ENCODE measurements at places on chromosomes 5 and 9.
A peak's percentile ranks its signal among the peaks of the same experiment; 100 is the strongest.

DNA sequence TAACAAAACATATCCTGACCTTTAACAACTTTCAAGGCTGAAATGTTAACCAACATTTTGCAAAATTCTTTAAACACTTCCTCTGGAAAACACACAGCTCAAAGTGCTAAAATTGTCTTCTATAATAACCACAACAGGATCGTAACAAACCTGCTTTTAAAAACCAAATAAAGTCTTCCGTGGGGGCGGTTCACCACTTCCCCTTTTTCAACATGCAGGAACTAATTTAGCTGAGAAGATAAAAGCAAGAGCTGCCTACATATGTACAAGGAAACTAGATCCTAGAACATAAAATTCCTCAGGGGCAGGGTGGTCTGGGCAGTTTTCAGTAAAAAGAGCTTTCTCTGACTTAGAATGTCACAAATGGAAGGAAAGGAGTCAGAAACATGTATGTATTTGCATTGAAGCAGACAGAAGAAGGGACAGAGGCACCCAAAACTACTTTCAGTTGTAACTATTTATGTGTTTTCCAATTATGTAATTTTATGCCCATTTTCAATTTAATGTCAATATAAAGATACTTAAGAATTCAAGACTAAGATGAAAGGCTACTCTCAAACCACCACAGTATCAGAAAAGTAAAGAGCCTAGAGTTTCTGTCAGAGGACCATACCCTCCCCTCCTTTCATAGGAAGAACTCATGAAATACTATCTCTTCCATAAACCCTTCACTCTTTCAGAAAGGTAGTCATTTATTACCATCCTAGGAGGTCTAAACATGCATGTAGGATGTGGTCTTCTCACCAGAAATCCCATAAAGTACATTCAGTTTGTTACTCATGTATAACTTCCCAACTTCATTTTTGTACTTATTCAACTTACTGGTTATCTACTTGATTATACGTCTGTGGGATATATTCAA lies 185.9 kb upstream of the RASA1 start:
- DNase-seq = peak; percentile 24

GRCh38 chr5:107565791-107566767 lies 104.7 kb downstream of the EFNA5 start:
- no peak for DNase-seq

DNA sequence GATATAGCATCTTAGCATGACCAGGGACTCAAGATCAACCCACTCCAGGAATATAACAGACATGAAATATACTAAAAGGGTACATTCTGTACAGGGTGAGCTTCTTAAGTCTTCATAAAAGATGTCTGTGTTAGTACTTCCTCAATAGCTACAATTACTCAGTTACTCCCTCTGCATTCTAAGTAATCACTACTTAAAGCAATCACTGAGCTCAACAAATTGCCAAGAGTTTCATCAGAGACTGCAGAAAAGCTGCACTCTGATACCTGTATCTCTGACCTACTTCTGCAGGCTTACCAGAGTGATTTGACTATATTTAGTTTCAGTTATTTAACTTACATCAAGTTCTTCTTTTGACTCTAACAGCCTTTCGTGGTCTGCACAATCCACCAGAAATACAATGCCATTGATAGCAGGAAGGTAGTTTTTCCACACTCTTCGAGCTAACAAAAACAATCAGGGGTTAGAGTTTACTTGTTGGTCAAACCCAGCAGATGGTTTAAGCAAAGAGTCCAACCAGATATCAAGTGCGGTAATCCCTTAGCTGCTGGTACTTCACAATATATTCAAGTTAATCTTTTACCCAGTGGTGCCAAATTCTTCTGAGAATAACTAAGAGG lies 23.3 kb downstream of the SAR1B start:
- DNase-seq = no peak

GRCh38 chr9:107094370-107094769 lies 188.7 kb upstream of the RAD23B start:
- no peak for DNase-seq

DNA sequence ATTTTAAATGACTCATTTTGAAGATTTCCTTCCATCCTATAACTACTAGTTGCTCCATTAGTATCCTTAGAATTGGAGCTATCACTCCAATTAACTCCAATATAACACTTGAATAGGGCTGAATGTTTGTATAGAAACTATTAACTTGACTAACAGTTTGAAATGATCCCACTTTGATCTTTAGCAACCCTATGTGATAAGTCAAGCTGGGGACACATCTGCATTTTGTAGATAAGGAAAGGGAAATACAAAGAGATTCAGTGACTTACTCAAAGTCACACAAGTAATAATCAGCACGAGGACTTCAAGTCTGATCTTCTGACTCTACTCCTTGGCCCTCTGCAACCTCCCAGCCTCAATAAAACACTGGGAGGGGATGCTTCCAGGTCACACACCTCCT lies 101.1 kb downstream of the TMEM215 start:
- DNase-seq = no peak

- DNase-seq = no peak
These were observed 467.6 kb upstream of the ZNF608 start for GRCh38 chr5:125214080-125214479.

DNA sequence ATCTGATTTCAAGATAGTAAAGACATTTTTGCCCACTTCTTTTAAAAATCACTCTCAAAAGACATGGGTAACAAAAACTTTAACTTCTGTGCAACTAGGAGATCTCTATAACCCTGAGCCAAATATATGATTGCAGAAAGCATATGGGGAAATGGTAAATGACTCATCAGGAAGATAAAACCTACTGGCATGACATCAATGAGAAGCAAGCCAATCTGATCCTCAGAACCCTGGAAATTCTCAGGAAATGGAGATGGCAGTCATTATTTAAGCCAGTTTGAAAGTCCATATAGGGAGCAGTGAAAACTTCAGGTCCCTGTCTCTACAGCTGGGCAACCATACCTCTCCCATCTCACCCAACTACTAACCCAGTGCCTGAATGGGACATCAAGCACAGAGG lies 249.7 kb upstream of the NREP start:
- DNase-seq = no peak

Data from activated naive CD4-positive, alpha-beta T cell treated with Interleukin-2 at 50 U/mL for 16 hours (primary cell).